Spleen (tissue), 13 donors: ENCODE measurements at places on chromosomes 3 and 15. TPM values are rescaled to one million over a fixed set of nuclear protein-coding genes. Genes with fewer than 3 reads are reported as not detected.

The OXTR gene
- 0.67 TPM for total RNA-seq

The GPR171 gene
- total RNA-seq = 9.3 TPM

The MRPL46 gene
- 20.4 TPM for total RNA-seq

The GOLGA8J gene
- not detected for total RNA-seq

The COL6A5 gene
- total RNA-seq = 0.07 TPM

The PARL gene
- 54.7 TPM for total RNA-seq

The NGRN gene
- 45.3 TPM for total RNA-seq

The RTP3 gene
- not detected for total RNA-seq

The NR1D2 gene
- total RNA-seq = 43.4 TPM

GRCh38 chr15:29274946-29275345 is 5.3 kb upstream of the NSMCE3 start:
- DNase-seq = no peak

DNA sequence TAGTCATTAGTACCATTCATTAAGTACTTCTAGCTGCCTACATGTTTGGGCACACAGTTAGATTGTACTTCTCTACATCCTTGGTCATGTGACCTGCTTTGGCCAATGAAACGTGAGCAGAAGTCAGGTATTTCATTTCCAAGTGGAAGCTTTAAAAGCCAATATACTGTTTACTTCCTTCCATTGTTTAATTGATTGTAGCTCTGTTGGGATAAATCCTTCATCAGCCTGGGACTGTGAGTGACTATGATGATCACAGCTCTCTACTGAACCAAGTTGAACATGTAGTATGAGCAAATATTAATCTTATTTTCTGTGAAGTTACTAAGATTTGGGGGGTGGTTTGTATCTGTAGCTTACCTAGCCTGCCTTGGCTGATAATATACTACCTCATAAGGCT is 116.5 kb upstream of the ROPN1 start:
- DNase-seq = no peak

- no peak for DNase-seq
These were observed 44.0 kb downstream of the TPRA1 start for GRCh38 chr3:127546554-127546953.

- DNase-seq = no peak
These were observed 193.1 kb downstream of the ALCAM start for GRCh38 chr3:105559856-105560255.

DNA sequence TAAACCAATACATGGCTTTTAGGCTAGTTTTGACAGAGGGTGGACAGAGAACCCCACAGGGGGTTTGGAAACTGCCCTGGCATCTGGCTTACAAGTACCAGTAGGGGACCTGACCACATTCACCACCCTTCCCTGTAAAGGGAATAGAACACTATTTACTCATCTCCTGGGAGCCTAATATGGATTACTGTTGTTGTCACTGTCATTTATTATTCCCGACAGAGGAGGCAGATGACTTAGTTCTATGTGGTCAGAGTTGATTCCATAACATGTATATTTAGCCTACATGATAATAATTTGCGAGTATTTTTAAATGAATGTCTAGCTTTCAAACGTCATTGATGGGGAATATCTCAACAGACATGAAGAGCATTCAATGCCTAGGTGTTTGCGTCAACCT is 15.9 kb downstream of the ZBTB38 start:
- no peak for DNase-seq

GRCh38 chr3:127088511-127089351 is 104.2 kb upstream of the PRR23E start:
- DNase-seq = peak; percentile 69

GRCh38 chr3:94349310-94349878 is 286.5 kb downstream of the NSUN3 start:
- no peak for DNase-seq

GRCh38 chr3:64650096-64650622 is 37.6 kb downstream of the ADAMTS9 start:
- no peak for DNase-seq

DNA sequence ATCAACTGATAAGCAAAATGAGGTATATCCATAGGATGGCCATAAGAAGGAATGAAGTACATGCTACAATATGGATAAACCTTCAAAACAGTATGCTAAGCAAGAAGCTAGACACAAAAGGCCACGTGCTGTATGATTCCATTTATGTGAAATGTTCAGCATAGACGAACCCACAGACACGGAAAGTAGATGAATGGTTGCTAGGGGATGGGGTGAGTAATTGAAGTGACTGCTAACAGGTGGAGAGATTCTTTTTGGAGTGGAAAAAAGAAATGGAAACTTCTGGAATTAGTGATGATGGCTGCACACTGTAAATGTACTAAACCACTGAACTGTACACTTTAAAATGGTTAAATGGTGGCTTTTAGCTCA is 630 bp upstream of the EFCAB12 start:
- DNase-seq = no peak

DNA sequence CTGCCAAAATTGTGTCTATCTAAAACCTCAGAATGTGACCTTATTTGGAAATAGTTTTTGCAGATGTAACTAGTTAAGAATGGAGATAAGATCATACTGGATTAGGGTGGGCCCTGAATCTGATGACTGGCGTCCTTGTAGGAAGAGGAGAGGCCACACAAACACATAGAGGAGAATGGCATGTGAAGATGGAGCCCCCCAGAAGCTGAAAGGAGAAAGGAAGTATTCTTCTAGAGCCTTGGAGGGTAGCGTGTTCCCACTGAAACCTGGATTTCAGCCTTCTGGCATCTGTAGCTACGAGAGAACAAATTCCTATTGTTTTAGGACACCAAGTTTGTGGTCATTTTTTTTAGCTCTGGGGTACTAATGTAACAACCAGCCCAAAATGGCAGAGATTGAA is 423.0 kb upstream of the TPM1 start:
- no peak for DNase-seq

DNA sequence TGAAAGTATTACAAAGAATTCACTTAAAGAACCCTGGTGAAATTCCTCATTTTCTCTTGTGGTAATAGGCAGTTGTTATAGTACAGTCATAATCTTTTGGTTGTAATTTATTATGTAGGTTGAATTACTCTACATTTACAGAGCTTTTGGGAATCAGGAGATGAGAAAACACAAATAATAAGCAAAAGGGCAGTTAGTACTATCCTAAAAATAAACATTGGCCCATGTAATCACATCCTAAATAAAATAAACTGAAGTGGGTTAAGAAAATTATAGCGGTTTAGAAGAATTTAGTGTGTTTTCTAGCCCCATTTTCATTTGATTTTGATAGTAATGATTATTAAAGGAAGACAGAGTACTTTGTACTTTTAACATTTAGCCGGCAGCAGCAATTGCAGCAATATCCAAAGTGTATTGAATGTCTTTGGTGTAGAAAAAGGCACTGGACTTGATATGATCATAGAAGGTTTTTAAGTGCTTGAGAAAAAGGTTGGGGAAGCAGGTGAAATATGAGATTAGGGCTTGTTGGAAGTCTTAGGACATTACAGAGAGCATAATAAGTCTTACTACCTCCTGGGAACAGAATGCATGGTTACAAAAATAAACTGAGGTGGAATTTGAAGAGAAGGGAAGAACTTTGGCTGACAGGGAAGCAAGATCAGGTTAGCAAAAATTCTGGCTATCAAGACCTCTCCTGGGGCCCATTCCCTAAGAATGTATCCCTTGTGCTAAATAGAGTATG is 79.9 kb downstream of the MBNL1 start:
- no peak for DNase-seq

DNA sequence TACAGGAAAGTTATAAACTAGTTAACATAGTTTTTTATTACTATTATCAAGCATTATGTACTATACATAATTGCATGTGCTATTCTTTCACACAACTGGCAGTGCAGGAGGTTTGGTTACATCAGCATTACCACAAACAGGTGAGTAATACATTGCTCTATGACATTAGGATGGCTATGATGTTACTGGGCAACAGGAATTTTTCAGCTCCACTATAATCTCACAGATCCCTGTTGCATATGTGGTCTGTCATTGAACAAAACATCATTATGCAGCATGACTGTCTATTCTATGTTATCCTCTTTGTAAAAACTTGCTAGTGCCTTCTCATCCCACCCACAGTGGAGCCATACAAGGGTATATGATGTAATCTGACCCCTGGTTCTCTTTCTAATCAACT is 36.5 kb upstream of the PDZRN3 start:
- DNase-seq = no peak

- no peak for DNase-seq
These were observed 1.5 kb downstream of the ZNF639 start for GRCh38 chr3:179324270-179324754.

DNA sequence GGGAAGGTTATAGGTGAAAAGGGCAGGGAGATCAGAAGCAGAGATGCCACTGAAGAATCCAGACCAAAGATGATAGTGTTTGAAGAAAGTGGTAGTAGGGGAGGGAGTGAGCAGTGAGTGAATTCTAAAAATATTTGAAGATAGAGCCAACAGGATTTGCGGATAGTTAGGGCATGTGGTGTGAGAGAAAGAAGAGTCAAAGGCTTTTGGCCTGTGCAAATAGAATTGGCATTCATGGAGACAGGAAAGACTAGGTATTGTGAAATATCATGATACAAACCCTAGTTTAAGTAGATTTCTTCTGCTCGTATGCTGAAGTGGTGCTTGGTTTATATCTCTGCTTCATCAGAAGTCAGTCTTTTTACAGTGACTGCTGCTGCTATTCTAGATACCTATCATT is 224.2 kb upstream of the CFAP20DC start:
- no peak for DNase-seq

DNA sequence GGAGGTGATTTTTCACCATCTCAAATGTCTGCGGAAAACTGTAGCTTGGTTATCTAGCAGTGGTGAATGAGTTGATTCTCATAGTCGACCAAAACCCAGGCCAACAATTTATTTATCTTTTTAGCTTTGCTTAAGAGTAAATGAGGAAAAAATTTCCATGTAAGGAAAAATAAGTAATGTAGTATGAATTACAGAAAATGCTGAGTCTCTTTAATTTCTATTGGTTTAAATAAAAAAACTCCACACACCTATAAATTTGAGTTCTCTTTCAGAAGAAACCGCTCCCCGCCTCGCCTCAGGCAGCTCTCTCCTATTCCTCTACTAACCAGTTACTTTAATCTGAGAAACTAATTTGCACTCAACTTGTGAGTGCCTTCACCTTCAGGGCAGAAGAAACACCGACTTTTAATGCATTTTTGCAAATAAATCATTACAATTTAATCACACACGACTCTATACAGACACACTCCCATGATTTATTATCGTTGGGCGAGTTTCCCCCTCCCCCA is 540 bp upstream of the RSRC1 start:
- DNase-seq = no peak

DNA sequence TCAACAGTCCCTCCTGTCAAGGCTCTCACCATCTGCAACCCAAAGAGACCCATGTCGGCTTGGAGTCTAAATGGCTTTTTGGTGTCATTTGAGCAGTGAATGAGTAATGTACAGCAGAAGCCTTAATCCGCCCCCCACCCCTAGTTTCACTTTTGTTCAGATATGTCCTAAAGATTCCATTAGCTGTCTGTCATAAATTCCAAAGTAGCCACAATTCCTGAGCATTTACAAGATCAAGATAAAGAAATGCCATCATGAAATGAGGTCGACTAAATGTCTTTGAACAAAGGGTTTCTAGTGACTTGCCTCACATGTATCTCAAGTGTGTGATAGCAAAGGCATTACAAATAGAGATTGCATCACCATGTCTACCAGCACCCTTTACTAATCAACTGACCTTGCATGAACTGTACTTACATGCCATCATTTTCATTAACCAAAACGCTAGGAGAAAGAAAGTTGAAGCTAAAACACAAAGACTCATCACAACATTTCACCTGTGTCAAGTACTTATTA is 123.8 kb upstream of the PHLDB2 start:
- no peak for DNase-seq

DNA sequence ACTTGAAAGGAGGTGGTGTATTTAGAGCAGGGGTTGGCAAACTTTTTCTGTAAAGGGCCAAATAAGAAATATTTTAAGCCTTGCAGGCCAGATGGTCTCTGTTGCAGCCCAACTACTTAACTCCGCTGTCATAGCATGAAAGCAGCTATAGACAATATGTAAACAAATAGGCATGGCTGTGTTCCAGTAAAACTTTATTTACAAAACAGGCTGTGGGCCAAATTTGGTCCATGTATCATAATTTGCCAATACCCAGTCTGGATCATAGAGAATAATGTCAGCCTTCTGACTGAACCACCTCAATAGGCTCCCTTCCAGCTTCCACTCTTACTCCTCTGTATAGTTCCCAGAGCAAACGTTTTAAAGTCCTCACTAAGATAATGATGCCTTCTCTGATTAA is 638.8 kb upstream of the CFAP20DC start:
- no peak for DNase-seq

- no peak for DNase-seq
These were observed 27.5 kb downstream of the PLSCR5 start for GRCh38 chr3:146577662-146578061.

- peak; percentile 84 for DNase-seq
These were observed 279.3 kb upstream of the LRRFIP2 start for GRCh38 chr3:37453393-37454389.

GRCh38 chr3:114941626-114942309 is 205.3 kb downstream of the ZBTB20 start:
- no peak for DNase-seq

DNA sequence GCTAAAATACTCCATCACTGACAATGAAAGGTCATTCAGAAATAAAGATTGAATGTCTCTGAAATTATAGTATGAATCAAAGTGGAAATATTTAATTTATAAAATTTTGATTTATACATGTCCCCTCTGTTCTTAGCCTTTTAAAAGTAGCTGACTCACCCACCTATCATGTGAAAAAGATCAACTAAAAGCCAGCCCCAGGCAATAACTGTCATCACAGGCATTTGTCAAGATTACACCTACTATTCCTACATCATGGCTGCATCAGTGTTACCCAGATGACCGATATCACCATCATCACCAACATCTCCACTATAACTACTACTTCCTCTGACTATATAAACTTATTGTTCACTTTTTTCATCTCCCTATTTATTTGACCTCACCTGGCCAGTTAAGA is 14.3 kb upstream of the PIK3R4 start:
- no peak for DNase-seq

DNA sequence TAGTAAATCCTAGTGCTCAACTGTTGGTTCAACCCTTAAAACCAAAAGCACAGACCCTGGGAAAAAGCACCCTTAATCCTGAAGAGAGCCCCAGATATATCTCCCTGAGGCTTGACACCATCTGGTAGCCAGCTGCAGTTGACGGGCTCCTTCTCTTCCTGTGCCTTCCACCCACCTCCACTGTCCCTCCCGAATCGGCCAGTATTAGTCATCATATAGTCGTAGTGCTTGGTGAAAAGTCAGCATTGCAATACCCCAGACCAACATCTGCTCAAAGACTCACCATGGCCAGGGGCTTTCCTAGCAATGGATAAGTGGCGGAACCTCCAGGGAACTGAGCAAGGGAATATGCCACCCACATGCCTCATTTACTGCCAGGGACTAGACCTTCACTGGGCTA is 125.6 kb upstream of the CRBN start:
- no peak for DNase-seq

DNA sequence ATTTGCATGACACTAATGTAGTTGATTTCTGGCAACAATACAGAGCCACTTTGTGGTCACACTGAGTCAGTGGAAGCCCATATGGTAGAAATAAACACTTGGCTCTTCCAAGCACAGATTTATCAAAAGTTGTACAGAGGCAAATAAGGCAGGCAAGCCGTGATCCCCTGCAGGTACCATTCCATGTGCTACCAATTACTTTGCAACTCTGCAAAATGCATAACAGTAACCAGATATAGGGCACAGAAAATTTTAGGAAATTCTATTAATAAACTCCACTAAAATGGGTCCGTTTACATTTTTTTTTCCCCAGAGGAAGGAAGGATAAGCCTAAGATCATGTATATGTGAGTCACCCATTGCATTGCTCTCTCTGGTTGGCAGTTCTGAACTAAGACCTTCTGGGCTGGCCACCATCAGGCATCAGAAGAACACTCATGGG is 103.1 kb upstream of the PTX3 start:
- no peak for DNase-seq
